ENCODE measurements at places on chromosomes 4 and X.

GRCh38 chr4:110616238-110617074, 6.4 kb downstream of the PITX2 start:
- no peak for DNase-seq

GRCh38 chrX:103344606-103345005, 11.7 kb upstream of the TCEAL9 start:
- DNase-seq = no peak

GRCh38 chr4:158050942-158051341, 121.9 kb downstream of the GASK1B start:
- no peak for DNase-seq

- no peak for DNase-seq
These were observed 67.2 kb downstream of the ANTXR2 start for GRCh38 chr4:80005863-80006262.

- DNase-seq = no peak
These were observed 61.5 kb downstream of the RFC1 start for GRCh38 chr4:39304651-39305050.

- no peak for DNase-seq
These were observed 125.2 kb upstream of the TRAM1L1 start for GRCh38 chr4:117210551-117210950.

DNA sequence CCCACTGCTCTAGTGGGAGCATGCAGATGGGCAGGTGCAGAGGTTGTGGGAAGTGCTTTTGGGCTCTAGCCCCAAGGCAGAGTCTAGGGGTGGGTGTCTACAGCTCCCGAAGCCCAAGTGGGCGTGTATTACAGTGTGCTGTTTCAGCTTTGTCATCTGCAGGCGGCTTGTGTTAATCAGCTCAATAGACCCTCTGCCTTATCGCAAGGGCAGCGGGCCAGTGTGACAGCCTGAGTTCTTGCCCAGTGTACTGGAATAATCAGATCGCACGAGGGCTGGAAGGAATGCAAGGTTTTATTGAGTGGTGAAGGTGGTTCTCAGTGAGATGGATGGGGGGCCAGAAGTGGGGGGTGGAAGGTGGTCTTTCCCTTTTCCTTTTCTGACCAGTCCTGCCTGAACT, 529.4 kb upstream of the AMOT start:
- DNase-seq = no peak

DNA sequence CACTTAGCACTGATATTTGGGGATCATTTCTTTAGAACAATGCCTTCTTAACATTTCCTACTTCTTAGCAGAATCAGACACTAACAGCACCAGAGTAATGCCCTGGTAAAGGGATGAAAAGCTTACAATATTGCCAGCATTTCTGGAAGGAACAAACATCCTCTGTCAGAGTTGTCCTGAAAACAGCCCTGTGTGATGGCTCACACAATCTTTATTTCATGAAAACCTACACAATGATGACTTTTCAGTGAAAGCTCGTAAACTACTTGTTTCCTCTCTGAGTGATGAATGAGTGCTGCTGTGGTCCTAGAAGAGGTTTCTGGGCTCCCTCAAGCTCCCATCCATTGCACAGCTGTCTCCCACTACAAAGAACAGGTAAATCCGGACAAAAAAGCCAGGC, 52.8 kb downstream of the GPC4 start:
- no peak for DNase-seq

DNA sequence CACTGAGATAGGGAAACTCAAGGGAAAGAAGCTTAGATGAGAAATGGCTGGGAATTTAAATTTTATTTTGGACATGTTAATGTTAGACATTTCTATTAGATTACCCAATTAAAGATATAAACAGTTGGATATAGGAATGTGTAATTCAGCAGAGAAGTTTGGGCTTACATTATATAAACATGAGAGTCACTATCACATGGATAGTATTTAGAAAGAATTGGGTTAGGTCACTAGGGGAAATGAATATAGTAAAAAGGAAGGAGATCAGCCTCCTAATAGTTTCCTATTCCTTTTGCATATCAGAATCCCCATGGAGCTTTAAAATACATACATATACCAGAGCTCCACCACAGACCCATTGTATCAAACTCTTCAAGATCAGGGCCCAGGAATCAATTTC, 19.6 kb upstream of the CXCL5 start:
- no peak for DNase-seq

GRCh38 chr4:158193171-158193749, 17.0 kb upstream of the TMEM144 start:
- DNase-seq = no peak

DNA sequence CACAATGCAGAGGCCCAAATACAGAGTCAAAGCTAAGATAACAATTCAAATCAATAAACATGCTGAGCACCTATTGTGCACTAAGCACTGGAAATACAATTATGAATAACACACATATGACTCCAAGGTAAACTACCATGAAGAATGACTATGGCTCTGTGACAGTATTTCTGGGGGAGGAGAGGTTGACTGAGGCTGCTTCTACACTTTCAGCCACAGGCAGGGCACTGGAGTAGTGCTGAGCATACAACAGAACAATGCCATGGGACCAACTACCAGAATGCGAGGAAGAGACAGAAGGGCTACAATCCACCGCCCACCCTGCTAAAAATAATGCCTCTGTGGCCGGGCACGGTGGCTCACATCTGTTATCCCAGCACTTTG, 13.7 kb downstream of the TEC start:
- DNase-seq = no peak

DNA sequence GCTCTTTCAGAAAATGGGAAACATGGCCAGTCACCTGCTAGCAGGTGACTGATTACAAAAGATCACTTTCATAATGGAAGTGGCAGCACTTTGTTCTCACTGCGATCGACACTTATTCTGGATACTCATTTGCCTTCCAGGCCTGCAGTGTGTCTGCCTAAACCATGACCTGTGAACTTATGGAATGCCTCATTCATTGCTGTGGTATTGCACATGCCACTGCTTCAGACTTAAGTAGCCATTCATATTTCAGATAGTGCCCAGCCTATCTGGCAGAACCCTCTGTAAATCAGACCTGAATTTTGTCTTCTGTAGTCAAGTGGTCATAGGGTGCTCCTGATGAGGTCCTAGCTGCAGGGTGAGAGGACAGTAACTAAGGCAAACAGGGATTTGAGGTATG, 23.3 kb upstream of the MGST2 start:
- no peak for DNase-seq

DNA sequence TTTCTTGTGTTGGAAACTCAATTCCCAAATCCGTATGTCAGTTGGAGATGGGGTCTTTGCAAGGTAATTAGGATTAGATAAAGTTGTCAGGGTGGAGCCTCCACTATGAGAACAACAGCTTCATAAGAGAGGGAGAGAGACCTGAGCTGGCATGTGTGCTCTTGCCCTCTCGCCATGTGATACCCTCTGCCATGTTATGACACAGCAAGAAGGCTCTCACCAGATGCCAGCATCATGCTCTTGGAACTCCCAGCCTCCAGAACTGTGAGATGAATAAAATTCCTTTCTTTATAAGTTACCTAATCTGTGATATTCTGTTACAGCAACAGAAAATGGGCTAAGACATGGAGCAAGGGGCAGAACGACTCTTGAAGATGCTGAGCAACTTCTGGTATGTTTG, 201.9 kb upstream of the BOD1L1 start:
- DNase-seq = no peak

- DNase-seq = no peak
These were observed 65.6 kb upstream of the DUSP21 start for GRCh38 chrX:44778254-44778653.

- no peak for DNase-seq
These were observed 517.1 kb upstream of the ZFP42 start for GRCh38 chr4:187478292-187479140.

- no peak for DNase-seq
These were observed 41.2 kb upstream of the APLN start for GRCh38 chrX:129695937-129696336.

DNA sequence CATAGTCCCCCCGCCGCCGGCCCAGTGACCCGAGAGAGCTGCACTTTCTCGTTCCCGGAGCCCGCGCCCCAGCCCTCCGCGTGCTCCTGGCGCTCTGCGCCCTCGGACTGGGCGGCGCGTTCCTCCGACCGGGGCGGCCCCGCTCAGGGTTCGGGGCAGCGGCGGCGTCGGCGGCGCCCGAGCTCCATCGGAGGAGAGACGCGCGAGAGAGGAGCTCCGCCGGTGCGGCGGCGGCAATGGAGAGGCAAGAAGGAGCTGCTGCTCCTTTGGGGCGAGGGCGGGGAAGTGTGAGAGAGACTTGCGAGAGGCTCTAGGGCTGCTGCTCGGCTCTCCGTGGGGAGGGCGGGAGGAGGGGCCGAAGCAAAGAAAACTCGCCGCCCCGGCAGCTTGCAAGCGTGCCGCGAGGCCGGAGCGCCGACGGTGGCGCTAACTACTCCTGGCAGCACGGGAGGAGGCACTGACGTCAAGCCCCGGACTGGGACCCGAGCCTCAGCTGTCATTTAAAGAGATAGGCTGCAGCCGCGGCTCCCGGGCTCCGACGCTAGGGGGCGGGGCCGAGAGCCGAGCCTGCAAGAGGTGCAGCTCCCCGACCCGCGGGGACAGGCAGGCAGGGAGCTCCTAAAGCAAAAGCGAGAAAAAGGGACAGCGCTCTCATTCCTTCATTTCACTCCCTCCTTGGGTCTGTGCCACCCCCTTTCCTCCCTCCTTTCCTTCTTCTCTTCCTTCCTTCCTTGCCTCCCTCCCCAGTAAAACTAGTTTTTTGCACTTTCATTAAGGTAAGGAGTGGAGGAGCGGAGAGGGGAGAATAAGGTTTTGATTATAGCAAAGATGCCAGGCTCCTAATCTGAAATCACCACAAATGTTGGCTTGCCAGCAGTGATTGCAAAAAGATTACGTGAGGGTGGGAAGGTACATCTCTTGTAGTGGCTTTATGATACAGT, at the start of gene KCTD8:
KCTD8 (minus strand) TSS at position 289 of the 941 bp plus-strand sequence.
- peak; percentile 56 for DNase-seq

- no peak for DNase-seq
These were observed 69.2 kb downstream of the UCHL1 start for GRCh38 chr4:41325901-41326300.

- DNase-seq = no peak
These were observed 18.3 kb downstream of the AMER1 start for GRCh38 chrX:64186974-64187761.

DNA sequence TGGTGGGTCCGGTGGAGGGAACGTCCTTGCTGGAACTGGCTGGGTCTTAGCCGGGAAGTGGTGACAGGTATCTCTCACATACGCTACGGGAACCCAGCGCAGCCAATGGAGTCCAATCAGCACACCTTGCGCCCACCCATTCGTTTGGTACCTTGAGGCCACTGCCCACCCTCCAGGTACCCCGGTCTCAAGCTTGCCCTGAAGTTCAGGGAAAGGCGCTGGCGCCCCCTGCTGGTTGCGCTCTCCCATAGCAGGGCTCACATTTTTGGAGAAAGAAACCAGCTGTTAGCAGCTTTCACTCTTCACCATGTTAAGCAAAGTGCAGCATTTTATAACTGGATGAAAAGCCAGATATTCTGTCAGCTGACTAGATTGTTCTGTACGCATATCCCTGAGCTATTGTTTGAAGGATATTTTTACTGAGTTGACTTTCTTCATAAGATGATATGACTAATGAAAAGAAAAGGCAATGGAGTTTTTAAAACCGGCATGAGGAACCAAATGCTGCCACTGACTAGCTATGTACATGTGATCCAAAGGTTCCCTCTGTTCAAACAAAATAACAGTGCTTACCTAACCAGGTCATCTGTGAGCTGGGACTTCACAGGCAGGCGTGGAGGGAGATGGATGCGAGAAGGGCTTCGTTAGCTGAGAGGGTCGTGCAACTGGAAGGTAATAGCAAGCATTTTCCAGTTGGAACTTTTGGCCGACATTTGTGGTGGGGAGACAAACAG, 43.7 kb downstream of the OTOP1 start:
- DNase-seq = no peak

DNA sequence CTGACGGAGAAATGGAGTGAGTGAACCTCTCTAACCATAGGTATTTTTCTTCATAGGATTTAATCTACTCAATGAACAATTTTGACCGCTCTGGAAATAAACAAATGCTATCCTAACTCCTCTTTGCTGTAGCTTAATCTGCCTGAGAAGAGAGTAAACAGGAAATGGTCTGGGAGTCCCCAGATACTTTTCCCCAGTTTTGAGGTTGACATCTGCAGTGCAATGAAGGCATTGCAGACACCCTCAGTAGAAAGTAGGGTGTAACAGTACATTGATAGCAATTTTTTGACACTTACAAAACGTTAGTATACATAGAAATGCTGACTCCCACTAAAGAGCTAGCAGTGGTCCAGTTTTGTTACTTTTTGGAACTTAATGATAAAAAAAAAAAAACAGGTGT, 495.9 kb upstream of the FAM241A start:
- no peak for DNase-seq

- DNase-seq = no peak
These were observed at the start of gene APLN for GRCh38 chrX:129654652-129655546. TSS of gene APLN (minus strand) at chrX:129654956. CDS start at chrX:129654630, 326 bp downstream.

- no peak for DNase-seq
These were observed 143.2 kb downstream of the KIT start for GRCh38 chr4:54800831-54801530.

DNA sequence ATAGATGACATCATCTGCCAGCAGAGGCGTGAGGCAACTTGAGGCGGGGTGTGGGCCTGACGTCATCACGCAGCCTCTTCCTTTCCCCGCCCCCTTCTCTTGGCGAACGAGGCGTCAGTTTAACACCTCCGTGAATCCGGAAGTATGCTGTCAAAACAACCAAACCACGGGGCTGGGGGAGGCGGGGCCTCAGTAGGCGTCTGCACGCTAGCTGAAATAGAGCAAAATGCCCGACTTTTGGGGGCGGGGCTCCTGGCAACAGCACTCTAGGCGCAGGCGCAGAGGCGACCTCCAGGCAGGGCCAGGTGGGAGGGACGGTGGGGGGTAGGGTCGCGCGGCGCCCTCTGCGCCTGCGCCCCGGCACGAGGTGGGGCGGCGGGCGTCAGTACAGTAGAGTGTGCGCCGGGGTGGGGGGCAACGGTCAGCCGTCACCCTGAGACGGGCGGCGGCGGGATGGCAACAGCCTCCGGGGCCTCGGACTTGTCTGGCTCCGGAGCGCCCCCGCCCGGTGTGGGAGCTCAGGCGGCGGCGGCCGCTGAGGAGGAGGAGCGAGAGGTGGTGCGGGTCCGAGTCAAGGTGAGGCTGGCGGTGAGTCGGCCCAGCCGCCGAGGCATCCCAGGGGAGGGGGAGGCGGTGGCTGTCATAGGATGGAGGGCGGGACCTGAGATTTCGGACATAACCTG, at the start of gene TBC1D25:
TBC1D25 (plus strand) TSS at position 370 of the 683 bp plus-strand sequence; CDS start at position 454, 84 bp downstream.
- peak; percentile 86 for DNase-seq

- no peak for DNase-seq
These were observed 9.7 kb upstream of the RAB28 start for GRCh38 chr4:13493793-13494192.

DNA sequence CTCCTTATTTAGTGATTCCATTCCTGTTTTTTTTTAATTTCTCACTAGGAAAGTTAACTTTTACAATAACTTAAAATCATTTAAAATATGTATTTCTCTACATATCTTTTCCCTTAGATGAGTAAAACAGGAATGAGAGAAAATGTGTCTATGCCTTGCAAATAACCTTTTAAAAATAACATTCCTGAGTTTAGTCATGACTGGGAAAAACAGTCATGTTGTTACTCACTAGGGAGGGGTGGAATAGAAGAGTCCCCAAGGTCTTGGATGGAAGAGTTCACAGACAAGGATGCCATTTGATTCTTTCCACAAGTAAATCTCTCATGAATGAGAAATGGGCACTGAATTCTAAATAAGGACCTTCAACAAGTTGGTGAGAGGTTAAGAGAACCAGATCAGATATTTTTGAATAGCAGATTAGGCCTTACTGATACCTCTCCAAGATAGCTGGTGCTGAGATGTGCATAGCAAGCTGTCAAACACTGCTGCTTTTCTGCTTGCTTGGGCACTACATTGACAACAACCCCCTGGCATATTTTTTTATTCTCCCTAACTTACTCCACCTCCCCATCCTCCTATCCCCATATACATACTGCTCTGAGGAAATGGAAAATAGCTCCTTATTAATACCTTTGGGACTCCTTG, 25.1 kb downstream of the UGDH start:
- no peak for DNase-seq

All from right renal cortex interstitium (tissue), 3 donors.